ENCODE measurements at places on chromosomes 5 and 9. TPM values are rescaled to one million over a fixed set of nuclear protein-coding genes. Genes with fewer than 3 reads are reported as not detected.

The FBXL7 gene
- 6.4 TPM for total RNA-seq

GRCh38 chr9:112817860-112818203 is 67.3 kb downstream of the SNX30 start:
- DNase-seq: no peak

DNA sequence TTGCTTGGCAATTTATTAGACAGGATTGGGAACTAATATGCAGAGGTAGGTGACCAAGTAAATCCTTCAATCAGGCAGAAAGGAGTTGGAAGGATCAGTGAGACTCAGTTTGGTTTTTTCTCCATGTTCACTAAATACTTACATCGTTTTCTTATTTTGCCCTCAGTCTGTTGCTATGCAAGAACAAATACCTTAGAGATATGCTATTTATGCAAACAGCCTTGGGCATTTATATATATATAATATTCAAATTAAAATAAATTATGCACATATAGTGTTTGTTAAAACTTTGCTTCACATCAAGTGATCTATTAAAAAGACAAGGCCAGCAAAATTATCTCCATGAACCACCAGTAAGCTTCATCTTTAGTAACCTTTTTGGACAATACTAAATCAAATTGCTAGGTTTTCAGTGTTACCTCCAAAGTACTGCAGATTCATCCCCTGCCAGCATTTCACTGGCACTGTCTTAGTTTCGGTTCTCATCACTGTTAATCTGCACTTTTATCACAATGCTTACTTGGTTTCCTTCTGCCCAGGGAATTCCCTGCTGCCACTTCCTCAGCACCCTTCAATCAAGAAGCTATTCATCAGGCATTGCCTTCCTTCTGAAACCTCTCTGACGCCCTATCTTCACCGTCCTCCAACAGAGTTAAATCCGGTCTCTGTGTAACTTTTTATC is 26.0 kb upstream of the LIFR start:
- DNase-seq: no peak

The JAKMIP2 gene
- 0.27 TPM for total RNA-seq

DNA sequence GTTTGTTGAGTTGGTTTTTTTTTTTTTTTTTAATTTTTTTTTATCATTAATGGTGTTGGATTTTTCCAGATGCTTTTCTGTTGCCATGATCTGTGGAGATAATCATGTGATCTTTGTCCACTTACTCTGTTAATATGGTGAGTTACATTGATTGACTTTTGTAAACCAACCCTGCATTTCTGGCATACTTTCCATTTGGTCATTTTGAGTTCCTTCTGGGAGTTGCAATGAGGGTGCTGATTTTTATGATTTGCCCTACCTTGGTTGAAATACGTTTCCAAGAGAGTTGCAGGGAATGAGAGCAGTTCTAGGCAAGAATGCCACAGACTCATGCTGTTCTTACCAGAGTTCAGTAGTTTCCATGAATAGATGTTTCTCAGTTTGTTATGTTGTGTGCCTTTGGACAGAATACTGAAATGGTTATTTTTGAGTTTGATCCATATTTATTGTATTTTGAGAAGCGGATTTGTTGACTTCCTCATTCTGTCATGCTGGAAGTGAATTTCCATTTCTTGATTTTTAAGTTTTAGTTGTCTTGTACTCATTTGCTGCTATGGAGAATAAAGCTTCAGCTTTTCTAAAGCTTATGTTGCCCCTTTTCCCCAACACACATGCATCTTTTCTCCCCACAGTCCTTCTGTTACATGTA is 69.0 kb downstream of the SCAMP1 start:
- no peak for DNase-seq

The RASA1 gene
- 51.0 TPM for total RNA-seq

DNA sequence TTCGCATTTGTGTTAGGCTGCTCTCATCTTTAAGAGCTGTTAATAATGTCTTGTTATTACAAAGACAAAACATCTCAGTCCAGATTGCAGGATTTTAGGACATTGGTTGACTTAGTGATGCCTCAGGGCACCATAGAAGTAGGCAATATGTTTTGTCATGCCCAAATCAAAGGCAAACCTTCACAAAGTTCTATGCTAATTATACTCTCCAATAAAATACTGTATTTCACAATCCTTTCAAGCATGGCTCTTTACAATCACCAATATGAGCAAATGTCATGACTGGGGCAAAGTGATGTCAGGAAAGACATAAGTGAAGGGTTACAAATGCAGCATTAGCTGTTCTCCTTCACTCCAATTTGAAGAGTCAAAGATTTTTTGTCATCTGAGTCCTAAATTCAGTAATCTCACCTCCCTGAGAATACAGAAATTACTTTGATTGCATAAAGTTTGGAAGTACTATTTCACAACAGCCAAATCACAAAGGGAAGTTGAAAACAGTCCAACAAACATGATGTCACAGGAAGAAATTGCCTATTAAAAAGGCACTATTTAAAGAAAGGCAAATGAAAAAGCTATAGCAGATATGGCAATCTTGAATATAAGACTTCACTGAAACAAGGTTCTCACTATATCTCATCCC is 303.2 kb downstream of the PRR16 start:
- no peak for DNase-seq

- peak; percentile 51 for DNase-seq
Measured at GRCh38 chr5:95812074-95812471, 10.5 kb downstream of the GLRX start.

The PITX1 gene
- 0.44 TPM for total RNA-seq

- peak; percentile 29 for DNase-seq
Measured at GRCh38 chr5:142819292-142819691, 49.1 kb downstream of the ARHGAP26 start.

DNA sequence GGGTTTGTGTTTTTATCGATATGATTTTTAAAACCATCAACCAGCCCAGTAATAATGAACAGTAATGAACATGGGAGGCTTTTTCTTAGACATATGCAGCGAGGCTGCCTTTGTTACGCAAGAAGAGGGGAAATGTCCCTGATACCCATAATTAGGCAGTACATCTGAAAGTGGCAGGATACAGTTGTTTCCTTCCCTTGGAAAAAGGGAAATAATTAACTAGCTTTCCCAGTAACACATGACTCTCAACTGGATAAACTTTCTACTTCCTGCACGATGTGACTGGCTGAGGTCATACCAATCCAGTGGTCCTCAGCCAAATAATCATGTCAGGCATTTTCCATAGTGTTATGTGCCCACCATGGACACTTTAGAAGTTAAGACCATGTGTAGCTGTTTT is 431.6 kb upstream of the C9orf72 start:
- no peak for DNase-seq

The ITK gene
- total RNA-seq: 3.6 TPM

DNA sequence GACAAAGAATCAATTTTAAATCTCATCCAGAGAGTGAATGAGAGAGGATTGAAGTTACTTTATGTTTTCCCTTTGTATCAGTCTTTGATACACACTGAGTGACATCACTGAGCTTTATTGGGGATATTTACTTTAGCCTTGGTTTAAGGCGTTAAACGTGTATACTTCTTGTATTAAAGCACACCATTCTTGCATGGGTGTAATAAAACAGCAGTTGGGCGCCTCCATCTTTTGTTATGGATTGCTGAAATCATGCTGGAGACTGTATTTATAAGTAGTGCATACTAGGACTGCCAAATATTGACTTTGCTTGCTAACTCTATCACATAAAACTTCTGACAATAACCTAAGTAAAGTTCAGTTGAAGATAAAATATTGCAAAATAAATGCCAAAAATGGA is 1755.8 kb upstream of the WWC1 start:
- no peak for DNase-seq

The ANKS6 gene
- 48.1 TPM for total RNA-seq

The PCDHB14 gene
- 3.9 TPM for total RNA-seq

DNA sequence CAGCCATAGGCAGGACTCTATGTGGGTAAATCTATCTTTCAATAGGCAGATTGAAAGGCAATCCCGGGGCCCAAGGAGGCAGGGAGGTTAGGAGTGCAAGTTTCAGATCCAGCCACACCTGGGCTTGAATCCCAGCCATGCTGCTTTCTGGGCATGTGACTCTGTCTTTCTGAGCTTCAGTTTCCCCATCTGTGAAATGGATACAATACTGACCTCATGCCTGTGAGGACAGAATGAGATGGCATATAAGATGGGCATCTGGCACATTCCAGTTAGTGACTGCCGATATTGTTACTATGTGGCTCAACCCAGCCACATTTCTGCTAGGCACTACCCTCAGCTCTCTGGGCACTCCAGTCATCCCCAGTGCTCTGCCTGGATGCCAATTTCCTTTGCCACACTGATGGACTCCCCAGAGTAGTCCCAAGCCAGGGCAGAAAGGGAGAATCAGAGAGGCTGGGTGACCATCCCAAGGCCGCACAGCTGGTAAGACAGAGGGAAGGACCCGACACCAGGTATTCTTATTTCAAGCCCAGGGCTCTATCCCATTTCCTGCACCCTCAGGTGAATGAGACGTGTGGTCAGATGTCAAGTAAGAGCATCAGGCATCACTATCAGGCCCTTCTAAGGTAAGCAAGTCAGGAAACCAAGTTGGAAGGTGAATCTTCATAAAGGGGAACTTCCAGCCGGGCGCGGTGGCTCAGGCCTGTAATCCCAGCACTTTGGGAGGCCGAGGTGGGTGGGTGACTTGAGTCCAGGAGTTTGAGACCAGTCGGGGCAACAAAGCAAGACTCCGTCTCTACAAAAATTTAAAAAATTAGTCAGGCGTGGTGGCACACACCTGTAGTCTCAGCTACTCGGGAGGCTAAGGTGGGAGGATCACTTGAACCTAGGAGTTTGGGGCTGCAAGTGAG is 38.7 kb downstream of the SH3PXD2B start:
- DNase-seq: no peak

The ENC1 gene
- 3.4 TPM for total RNA-seq

GRCh38 chr5:172085738-172086137 is 79.3 kb upstream of the FBXW11 start:
- DNase-seq: no peak

- no peak for DNase-seq
Measured at GRCh38 chr9:95273369-95274022, 44.0 kb downstream of the FANCC start.

DNA sequence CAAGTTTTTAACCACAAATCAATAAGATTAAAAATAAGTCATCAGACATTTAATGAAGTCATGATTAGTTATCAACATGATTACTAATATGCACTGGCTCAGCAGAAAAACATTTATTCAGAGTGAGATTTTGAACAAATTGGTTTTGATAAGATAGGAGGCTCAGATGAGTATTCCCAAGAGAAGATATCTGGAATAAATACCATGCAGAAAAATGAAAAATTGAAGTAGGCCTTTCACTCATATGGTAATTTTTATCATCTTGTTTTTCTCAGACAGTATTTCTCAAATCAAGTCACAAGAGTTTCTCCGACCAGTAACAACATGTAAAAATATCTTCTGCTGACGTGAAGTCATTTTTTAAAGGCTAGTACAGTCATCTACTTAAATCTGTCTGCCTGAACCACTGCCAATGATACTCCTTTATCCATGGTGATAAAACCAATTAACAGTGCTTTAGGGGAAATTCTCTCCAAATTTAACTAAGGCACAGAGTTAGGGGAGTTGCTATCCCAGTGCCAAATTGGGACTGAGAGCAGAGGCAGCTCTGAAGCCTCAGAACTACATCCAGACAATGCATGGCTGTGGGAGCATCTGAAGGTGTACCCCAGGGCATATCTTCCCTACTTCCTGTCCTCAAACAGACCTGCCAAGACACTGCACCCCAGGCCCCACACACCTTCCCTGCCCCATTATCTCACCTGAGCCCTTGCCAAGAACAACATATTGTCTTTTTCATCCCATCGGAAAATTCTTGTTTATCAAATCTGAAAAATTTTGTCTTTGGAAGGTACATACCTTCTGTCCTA is 105.5 kb upstream of the TSLP start:
- no peak for DNase-seq

The PPP3R2 gene
- not detected for total RNA-seq

GRCh38 chr5:76099756-76100155 is 16.6 kb downstream of the SV2C start:
- no peak for DNase-seq

The SLC35D2 gene
- 46.9 TPM for total RNA-seq

The TLX3 gene
- total RNA-seq: not detected

DNA sequence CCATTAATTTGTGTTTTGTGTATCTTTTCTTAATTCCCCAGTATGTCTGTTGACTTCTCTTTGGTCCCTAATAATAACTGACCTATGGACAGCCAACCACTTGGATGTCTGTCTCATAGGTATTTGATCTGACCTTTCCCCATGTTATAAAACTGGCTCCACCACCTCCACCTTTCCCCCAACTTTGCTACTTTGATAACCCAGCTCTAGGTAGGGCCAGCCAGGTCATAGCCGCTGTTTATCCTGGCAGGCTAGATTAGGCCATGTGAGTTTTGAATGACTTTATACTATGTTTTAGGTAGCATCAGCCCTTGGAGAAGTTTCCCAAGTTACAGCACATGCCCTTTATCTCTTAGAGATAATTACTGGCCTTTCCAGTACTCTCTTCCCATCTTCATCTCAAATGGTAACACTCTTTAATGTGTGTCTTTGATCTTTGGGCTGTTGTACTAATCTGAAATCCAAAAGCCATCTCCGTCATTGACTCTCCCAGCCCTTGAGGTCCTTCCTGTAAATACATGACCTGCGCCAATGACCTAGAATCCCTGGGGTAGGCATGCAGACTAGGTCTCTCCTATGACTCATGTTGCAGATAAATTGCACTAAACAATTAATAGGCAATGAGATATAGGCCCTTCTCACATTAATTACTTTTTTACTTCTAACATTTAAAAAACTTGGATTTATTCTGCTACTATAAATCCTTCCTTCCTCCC is 152.6 kb downstream of the CD180 start:
- no peak for DNase-seq

DNA sequence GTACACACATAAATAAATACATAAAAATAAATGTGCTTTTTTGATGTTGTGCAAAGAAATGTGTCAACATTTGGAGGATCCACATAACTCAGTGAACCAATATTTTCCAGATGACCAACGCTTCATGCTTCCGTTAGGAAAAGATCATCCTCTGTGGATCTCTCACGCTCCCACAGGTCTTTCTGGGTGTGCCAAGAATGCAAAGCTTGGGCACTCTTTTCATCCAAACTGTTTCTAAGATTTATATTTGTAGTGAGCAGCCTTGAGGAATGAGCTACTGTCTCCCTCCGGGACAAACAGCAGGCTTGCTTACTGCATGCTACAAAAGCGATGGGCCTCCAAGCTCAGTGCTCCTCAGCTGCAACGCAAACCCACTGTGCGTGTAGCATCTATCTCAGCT is 46.2 kb upstream of the RUFY1 start:
- DNase-seq: no peak

The TMEM141 gene
- total RNA-seq: 189 TPM

DNA sequence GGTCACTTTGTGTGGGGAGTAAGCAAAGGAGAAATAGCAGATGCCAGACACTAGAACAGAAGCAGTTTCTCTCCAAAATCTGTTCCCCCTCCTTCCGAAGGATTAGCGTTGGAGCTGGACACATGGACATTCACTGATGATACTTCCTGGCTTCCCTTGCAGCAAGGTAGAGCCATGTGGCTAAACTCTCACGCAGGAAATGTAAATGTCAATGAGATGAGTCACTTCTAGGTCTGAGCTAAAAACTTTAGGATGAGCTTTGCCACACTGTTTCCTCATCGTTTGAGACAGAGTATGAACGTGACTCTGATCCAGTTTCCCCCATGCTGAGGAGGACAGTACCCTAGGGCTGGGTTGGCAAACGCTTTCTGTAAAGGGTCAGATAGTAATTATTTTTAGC is 5.1 kb downstream of the BHMT2 start:
- no peak for DNase-seq

- no peak for DNase-seq
Measured at GRCh38 chr5:113357696-113358476, 76.9 kb downstream of the TSSK1B start.

GRCh38 chr5:58009754-58010153 is 450.1 kb downstream of the PLK2 start:
- no peak for DNase-seq

- no peak for DNase-seq
Measured at GRCh38 chr5:155052532-155052931, 39.0 kb downstream of the KIF4B start.

The PAEP gene
- not detected for total RNA-seq
